ENCODE measurements at places on chromosomes 5 and 9.

DNA sequence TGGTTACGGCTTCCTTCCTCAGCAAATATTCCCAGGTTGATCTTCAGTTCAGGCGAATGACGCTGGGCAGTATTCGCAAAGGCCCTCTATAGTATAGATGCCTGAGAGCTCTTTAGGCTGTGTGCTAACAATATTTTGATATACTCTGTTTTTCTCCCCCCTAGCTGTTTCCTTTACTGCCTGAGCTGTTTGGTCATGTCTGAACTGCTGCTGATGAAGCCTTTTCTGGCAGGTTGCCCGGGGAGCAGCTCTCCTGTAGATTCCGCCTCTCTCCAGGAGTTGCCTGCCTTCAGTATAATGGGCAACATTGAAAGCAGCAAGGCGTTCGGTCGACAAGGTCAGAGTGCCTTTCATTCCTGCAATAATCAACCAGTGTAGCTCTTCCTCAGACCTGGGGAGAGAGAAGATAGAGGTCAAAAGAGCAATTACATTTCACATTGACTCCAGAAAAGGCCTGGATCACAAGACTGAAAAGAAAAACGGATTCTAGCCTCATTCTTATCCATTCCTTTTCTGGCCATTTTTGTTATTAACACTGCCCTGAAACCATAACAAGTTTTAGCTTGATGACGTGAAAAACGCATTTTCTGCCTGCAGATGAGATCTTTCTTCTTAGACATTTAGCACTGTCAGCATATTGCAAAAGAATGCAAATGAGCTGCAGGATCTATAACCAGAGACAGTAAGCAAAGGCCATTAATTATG, 60.1 kb upstream of the ZNF608 start:
- DNase-seq = no peak

- no peak for DNase-seq
Measured at GRCh38 chr9:137742698-137743097, 123.9 kb downstream of the EHMT1 start.

DNA sequence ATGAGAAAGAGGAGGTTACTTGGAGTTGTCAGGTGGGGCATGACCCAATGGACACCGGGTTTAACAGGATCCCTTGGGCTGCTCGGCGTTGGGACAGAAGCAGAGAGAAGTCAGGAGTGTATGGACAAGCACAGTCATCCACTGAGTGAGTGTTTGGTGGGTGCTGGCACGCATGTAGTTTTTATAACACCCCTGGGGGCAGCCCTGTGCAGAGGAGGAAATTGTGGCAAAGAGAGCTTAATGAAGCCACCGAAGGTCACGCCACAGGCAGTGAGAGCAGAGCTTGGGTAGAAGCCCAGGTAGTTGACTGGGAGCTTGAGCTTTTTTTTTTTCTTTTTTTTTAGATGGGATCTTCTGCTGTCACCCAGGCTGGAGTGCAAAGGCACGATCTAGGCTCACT, 43.2 kb upstream of the IER5L start:
- no peak for DNase-seq

- no peak for DNase-seq
Measured at GRCh38 chr5:173735184-173735583, 118.7 kb upstream of the BOD1 start.

DNA sequence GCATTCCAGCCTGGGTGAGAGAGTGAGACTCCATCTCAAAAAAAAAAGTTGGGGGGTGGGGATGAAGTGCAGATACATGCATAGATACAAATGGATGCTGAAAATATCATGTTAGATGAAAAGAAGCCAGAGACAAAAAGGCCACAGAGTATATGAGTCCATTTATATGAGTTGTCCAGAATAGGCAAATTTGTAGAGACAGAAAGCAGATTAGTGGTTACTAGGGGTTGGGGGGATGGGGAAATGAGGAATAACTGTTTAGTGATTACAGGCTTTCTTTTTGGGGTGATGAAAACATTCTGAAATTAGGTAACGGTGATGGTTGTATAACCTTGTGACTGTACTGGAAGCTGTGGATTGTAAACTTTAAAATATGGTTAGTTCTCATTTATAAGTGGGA, 13.8 kb upstream of the LHFPL2 start:
- no peak for DNase-seq

GRCh38 chr5:174750711-174751110, 26.3 kb downstream of the MSX2 start:
- DNase-seq = no peak

- DNase-seq = no peak
Measured at GRCh38 chr9:86909388-86909787, 37.9 kb downstream of the GAS1 start.

DNA sequence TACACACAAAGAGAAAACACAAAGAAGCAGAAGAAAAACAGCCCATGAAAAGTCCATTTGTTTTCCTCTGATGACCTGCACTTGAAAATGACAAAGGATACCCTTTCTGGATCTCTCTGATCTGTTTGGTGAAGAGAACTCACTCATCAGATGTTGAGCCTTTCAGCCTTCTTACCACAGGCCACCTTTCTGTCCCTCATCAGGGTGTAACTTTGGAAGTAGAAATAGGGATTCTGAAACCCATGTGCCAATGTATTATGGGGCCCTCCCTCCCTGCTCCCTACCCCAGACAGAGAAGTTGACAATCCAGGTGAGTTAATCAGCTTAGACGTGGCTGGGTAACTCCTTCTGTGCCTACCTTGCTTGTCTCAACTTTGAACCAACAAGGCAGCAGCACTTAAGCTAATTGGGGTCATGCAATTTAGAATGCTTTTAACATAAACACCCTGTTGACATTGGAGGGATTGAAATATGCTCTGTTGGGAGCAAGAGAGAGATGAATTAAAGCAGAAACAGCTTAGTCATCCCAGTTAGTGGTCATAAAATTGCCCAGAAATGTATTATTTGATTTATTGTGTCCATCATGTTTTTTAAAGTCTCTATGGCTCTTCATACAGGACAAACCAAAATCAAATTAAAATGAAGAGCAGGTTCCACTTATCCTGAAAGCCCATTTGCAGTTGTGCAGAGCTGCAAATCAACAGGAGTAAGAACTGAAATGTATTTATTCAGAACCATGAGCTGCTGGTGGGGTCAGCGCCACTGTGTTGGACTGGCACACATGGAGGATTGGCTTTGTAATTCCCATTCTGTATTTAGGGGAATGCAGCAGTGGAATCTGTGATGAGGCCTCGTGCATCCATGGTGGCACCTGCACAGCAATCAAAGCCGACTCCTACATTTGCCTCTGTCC, 132.0 kb downstream of the LIFR start:
- DNase-seq = no peak

GRCh38 chr9:101398930-101399642, 435 bp downstream of the ZNF189 start:
- DNase-seq = no peak

DNA sequence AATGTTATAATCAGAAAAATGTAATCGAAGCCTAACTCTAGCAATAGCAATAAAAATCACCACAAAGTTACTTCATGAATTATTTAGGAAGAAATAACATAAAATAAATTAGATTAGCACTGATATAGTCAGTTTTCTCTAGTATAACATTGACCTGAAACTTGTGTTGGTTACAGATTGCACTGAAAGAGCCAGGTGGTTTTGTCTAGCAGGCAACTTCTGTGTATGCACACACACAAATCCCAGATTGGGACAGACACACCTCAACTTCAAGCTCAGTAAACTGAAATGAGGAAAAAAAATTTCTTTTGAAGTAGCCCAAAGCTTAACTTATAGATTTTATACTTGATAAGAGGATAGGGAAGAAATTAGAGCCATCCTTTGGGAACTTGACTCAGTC, 129.3 kb downstream of the EFNA5 start:
- no peak for DNase-seq

GRCh38 chr9:127980060-127980705, 606 bp downstream of the EEIG1 start:
- DNase-seq = no peak

GRCh38 chr5:5252106-5252505, 112.0 kb downstream of the ADAMTS16 start:
- DNase-seq = no peak

GRCh38 chr5:74185599-74185998, 454.9 kb downstream of the ENC1 start:
- no peak for DNase-seq

- DNase-seq = no peak
Measured at GRCh38 chr9:4287386-4287785, 12.5 kb downstream of the GLIS3 start.

DNA sequence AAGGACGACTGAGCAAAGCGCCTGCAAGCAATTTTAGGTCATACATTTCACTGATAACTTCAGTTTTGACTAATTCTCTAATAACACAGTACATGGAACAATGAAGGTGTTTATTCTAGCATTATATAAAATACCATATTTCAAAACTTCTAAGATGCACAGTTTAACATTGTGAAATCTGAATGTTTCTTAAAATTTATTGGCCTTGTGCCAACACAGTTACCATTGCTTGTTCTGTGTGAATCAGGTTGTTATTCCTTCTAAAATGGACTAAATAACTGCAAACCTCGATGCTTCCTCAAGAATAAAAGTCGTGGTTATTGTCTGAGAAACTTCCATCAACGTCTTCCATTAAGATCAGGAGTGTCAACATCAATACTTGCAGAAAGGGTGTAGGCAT, 8.0 kb downstream of the MCC start:
- DNase-seq = no peak

DNA sequence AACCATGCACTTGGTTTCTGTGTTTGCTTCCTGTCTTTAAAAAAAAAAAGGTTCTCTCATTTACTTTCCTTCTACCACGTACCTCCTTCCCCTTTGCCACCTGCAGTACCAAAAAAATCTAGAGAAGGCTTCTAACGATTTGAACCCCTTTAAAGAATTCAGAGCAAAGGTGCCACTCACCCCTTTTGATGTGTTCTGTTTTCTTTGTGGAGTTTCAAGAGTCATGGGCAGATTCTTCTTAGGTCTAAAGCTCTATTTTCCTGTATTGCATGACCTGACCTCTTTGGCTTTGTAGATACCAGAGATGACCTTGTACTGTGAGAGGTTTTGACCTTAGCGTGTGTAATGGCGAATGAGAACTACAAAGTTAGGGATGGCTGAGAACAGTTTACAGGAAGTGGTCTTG, 29.0 kb downstream of the TXNDC8 start:
- DNase-seq = no peak

GRCh38 chr5:123157791-123158581, 68.9 kb downstream of the PRDM6 start:
- no peak for DNase-seq

GRCh38 chr5:53554444-53554843, 6.0 kb upstream of the NDUFS4 start:
- DNase-seq = no peak

- no peak for DNase-seq
Measured at GRCh38 chr9:96327694-96328352, 25.8 kb upstream of the HSD17B3 start.

- no peak for DNase-seq
Measured at GRCh38 chr5:1541702-1542400, 18.1 kb upstream of the LPCAT1 start.

DNA sequence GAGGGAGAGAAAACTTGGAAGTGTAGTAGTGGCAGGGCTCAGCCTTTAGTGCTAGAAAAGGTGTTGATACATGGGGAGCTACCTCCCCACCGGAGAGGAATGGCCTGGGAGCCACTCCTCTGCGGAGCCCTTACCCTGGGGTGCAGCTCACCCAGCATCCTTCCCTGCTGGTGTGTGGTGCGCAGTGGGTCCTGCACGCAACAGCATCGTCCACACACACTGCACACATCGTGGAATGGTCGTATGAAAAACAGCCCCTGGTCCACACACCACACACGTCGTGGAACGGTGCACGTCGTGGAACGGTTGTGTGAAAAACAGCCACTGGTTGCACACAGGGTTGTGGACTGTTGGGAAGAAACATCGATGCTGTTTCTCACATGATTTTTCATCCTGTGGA, 16.1 kb upstream of the AHRR start:
- DNase-seq = no peak

- DNase-seq = no peak
Measured at GRCh38 chr9:77544546-77544945, 103.6 kb downstream of the GNA14 start.

GRCh38 chr5:174409070-174409469, 315.3 kb upstream of the MSX2 start:
- no peak for DNase-seq

- no peak for DNase-seq
Measured at GRCh38 chr9:133237035-133237731, 28.1 kb upstream of the OBP2B start.

GRCh38 chr9:95077053-95077765, 240.3 kb downstream of the FANCC start:
- DNase-seq = no peak

DNA sequence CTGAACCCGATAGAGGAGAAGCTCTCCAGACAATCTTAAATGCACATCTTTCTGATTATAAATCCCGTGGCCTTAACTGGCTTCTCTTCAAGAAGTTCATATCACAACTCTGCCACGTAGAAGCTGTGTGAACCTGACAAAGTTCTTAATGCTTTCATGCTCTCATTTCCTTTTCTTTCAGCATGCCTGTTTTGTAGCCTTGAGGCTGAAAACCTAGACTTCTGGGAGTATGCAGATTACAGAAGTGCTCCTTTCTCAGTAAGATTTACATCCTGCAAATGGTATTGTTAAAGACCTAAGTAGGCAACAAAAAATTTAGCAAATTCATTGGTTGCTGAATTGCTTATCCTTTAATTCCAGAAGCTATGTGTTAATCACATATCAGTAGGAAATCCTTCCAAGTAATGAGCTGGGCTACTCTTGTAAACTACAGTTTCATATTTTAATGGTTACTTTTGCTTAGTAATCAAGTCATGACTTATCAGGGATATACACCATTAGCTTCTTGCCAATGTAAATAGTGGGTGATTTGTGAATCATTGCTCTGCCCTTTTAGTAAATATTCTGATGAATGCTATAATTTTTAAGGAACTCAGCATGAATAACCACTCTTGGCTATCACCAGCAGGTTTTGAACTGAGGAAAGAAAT, 334.7 kb downstream of the FBXL7 start:
- no peak for DNase-seq

- no peak for DNase-seq
Measured at GRCh38 chr9:109558718-109559151, 60.6 kb upstream of the PTPN3 start.

GRCh38 chr9:127539982-127540663, 72.0 kb upstream of the STXBP1 start:
- no peak for DNase-seq

GRCh38 chr5:52777186-52777585, 10.5 kb upstream of the ITGA1 start:
- no peak for DNase-seq

DNA sequence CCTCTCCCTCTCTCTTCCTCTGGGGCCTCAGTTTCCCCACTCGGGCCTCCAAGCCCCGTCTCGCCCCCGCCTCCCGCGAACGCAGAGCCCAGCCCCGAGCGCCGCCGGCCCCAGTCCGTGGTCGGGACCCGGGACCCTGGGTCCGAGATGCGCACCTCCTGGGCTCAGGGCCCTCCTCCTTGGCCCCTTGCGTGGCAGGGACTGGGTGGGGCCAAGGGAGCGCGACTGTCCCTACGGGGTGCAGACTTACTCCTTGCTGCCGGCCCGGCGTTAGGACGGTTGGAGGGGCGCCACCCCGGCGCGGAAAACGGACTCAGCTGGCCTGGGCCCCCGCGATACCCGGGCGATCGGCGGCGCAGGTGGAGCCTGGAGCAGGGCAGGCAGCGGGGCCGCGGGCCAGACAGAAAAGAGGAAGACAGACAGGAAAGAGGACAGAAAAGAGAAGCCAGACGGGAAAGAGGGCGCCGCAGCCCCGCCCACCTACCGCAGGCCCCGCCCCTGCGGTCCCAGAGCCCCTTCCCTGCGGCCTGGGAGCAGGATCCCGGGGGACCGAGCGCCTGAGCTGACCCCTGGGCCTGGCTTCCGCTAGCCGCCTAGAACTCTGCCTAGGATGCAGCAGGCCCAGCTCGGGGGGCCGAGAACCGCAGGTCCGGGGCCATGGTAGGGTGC, at the start of gene GBGT1:
GBGT1 (minus strand) TSS at position 411 of the 669 bp plus-strand sequence. CDS start 1,502 bp downstream, outside the sequence.
- no peak for DNase-seq

- no peak for DNase-seq
Measured at GRCh38 chr5:116572350-116573278, 2.0 kb downstream of the SEMA6A start.
